ENCODE measurements at places on chromosomes 3 and 15.

DNA sequence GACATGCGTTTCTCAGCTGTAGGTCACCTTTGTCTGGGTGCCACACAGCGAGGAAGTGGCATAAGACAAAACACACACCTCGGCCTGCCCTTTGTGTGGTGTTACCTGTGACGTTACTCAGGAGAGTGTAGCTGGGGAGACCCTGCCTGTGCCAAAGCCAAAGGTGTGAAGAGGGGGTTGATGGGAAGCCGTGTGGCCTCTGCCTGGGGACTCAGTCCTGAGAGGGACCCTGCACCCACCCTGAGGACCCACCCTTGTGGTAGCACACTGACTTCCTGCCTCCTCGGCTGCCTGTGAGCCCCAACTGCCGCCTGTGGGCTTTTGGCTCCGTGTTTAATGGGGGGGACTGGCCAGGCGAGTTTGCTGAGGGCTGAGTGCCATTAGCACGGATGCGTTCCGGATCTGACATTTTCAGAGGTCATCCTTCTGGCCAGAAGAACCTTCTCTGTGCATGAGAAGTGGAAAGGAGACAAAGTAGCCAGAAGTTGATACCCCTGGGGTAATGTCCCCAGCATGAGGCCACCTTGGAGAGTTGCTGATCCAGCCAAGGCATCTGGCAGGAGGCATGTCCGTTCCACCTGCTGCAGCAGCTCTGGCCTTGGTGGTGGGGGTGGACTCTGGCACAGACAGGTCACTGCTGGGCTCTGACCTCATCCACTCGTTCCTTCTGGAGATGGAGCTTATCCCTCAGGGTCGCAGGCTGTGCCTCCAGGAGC, 51.8 kb upstream of the FURIN start:
- DNase-seq, result no peak

DNA sequence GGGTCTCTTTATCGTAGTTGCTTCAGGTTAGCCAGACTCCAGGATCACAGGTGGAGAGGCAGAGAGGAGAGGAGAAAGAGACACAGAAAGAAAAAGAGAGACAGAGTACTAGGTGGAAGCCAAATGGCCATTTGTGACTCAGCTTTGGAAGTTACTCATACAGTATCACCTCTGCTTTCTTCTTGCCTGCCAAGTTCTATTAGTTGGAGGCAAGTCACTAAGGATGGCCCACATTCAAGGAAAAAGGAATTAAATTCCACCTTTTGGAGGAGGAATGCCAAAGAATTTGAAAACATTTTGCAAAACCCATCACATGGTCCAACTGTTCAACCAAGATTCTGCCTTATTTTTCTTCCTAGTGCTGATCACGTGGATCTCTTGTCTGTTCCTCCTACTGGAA, 291.1 kb downstream of the CHL1 start:
- no peak for DNase-seq

- DNase-seq, result no peak
Observed at GRCh38 chr15:101522621-101523559, 33.4 kb upstream of the PCSK6 start.

- DNase-seq, result no peak
Observed at GRCh38 chr3:129228891-129229585, 20.4 kb upstream of the COPG1 start.

DNA sequence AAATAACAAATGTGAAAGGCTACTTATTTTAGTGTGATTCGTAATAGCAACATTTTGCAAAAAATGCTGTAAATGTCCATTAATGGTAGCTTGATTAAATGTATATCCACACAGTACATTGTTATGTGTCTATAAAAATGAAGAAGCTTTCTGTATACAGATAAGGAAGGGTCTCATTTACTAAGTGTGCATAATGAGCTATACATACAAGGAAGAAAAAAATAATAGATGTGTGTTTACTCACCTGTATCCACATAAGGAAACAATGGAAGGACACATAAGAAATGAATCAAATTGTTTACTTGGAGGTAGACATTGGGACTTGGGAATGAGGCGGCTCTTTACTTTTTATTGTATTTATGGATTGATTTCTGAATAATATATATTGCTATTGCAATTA, 34.9 kb downstream of the MED12L start:
- no peak for DNase-seq

Measured in stimulated activated CD4-positive, alpha-beta T cell treated with anti-CD3 and anti-CD28 coated beads, Interleukin-1b, Interleukin-23, amount 100 ng/mL, for 1 hour (primary cell).